ENCODE measurements at places on chromosomes 7 and 10. TPM values are rescaled to one million over a fixed set of nuclear protein-coding genes. Genes with fewer than 3 reads are reported as not detected.

SUN1 gene
- total RNA-seq: 82.2 TPM

HOXA4 gene
- total RNA-seq: not detected

TPK1 gene
- total RNA-seq: 11.5 TPM

ACSL5 gene
- 50.7 TPM for total RNA-seq

MYO1G gene
- 252 TPM for total RNA-seq

ARID5B gene
- 65.1 TPM for total RNA-seq

DNA sequence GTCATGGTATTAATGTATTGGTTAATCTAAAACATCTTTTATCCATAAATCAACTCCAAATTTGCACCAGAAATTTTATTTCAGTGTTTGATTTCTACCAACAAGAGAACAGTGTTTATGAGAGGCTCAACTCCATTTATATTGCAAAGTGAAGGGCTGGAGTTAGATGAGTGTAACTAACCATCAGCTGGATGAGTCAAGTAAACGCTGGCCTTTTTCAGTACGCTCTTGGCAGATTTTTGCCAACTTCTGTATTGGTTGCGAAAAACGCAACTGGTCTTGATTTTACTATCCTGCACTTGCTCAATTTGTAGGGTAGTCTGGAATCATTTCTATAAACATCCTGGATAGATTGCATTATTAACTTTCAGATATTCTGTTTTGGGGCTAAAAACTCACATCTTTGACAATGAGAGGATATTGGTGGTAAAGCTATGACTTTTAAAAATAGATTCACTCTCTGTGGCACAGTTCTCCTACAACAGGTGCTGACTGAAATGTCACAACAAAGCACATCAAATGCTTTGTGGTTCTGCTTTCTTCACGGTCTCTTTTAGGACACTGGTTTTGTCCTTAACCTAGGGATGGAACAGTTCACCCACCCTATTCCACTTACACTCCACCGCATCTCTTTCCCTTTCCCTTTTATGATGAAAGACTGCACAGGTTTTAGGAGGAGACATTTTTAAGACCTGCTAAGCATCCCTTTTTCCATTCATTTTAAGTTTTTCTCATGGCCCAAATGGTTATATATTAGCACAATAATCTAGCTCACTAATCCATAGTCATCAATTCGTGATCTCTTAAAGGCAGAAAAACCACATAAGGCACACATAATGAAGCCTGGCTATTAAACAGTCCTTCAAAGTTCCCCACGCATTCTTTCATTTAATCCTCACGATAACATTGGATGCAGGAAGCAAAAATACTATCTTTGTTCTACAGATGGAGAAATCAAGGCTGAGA lies 12.8 kb downstream of the CACNA2D1 start:
- H3K27me3 ChIP-seq: no peaks in the 10 kb centered on the region
- no peaks in the 10 kb centered on the region for H3K36me3 ChIP-seq
- H3K4me1 ChIP-seq: no peaks in the 10 kb centered on the region
- DNase-seq: no peak
- no peak overlapping the region for H3K27ac ChIP-seq

- peak overlapping the region; percentile 34 for H3K27ac ChIP-seq
- DNase-seq: no peak
- H3K36me3 ChIP-seq: peaks cover 32% of the 10 kb centered on the region
These were observed 11.9 kb downstream of the MYO1G start for GRCh38 chr7:44966731-44967538.

GRCh38 chr7:20026762-20027161 lies 190.4 kb downstream of the MACC1 start:
- no peak for DNase-seq
- no peaks in the 10 kb centered on the region for H3K36me3 ChIP-seq
- H3K27me3 ChIP-seq: peaks cover 3% of the 10 kb centered on the region
- no peaks in the 10 kb centered on the region for H3K4me1 ChIP-seq
- H3K27ac ChIP-seq: no peak overlapping the region

DNA sequence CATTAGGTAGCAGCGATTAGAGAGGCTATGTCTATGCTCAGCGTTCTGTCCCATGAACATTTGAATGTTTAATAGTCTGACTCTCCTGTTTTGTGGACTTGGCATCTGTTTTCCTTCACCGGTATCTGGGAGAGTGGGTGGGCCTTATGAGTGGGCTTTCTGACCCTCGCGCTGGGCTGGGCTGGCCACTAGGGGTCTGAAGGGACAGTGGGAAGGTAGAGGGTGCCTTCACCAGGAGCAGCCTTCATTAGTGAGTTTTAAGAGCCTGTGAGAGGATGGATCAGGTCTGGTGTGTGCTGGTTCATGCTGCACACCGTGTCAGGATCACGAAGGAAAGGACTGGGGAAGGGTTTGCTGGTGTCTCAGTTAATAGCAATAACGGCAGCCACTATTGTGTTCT lies 33.4 kb downstream of the DCLRE1A start:
- H3K36me3 ChIP-seq: no peaks in the 10 kb centered on the region
- peaks cover 8% of the 10 kb centered on the region for H3K27me3 ChIP-seq
- DNase-seq: no peak
- no peaks in the 10 kb centered on the region for H3K4me1 ChIP-seq

- H3K4me1 ChIP-seq: peaks cover 5% of the 10 kb centered on the region
- no peak overlapping the region for H3K27ac ChIP-seq
- H3K36me3 ChIP-seq: no peaks in the 10 kb centered on the region
- H3K4me3 ChIP-seq: no peak overlapping the region
- no peak for DNase-seq
These were observed 757.1 kb downstream of the AUTS2 start for GRCh38 chr7:70355198-70356020.

DNA sequence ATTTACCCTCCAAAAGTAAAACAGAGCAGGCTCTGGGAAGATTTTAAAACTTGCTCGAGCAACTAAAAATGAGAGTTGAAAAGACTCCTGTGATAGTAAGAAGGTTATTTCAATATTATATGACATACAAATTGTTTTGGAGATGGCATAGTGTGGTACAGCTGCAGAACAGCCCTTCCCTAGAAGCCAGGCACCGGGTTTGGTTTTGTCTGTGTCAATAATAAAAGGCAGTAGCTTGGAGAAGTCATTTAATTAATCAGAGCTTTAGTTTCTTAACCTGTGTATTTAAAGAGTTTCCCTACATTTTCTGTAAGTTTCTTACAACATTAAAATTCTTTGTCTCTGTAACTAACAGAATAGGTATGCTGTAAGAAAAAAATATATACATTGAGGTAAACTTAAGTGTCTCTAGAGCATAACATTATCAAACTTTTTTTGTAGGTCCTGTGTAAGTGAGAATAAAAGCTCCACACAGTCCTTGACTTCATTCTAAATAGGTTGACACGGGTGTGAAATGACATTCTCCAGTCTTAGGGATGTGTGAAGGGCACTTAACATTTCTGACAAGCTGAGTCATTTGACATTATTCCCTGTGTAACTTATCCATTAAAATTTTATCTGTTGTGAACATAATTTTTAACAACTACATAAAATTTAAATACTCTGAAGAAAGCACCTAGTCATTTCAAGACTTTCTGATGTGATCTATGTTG lies 425.0 kb upstream of the ETV1 start:
- no peak overlapping the region for H3K27ac ChIP-seq
- H3K27me3 ChIP-seq: no peaks in the 10 kb centered on the region
- no peak overlapping the region for H3K4me3 ChIP-seq
- H3K4me1 ChIP-seq: no peaks in the 10 kb centered on the region
- no peaks in the 10 kb centered on the region for H3K36me3 ChIP-seq

- no peaks in the 10 kb centered on the region for H3K36me3 ChIP-seq
- H3K4me1 ChIP-seq: no peaks in the 10 kb centered on the region
- DNase-seq: no peak
- no peak overlapping the region for H3K4me3 ChIP-seq
- no peaks in the 10 kb centered on the region for H3K27me3 ChIP-seq
- no peak overlapping the region for H3K27ac ChIP-seq
These were observed 213.2 kb downstream of the KCND2 start for GRCh38 chr7:120486164-120486563.

- no peak overlapping the region for H3K27ac ChIP-seq
- DNase-seq: no peak
- H3K27me3 ChIP-seq: peaks cover 3% of the 10 kb centered on the region
- peaks cover 18% of the 10 kb centered on the region for H3K4me1 ChIP-seq
- H3K36me3 ChIP-seq: peaks cover 2% of the 10 kb centered on the region
These were observed 32.0 kb downstream of the EXOC6 start for GRCh38 chr10:92880233-92880861.

GRCh38 chr10:122407375-122408125 lies 33.0 kb downstream of the PLEKHA1 start:
- peaks cover 5% of the 10 kb centered on the region for H3K36me3 ChIP-seq
- no peak for DNase-seq
- peaks cover 14% of the 10 kb centered on the region for H3K4me1 ChIP-seq
- H3K27me3 ChIP-seq: peaks cover 8% of the 10 kb centered on the region

DNA sequence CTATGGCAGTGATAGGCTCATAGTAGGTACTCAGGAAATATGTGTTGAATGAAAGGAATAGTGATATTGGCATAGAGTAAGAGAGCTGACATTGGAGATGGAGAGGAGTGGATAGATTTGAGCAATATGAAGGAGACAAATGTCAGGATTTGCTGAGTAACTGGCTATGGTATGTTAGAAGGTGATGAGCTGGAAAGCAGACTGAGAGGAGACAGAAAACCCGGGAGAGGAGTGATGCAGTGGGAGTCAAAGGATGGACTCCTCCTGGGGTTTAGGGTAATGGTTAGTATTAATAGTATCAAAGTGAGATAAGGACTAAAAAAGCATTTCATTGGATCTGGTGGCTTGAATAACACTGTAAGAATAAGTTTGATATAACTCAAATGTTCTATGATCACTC lies 64.8 kb downstream of the CD36 start:
- H3K4me3 ChIP-seq: no peak overlapping the region
- no peak for DNase-seq
- no peaks in the 10 kb centered on the region for H3K4me1 ChIP-seq
- H3K27ac ChIP-seq: no peak overlapping the region
- H3K36me3 ChIP-seq: no peaks in the 10 kb centered on the region

DNA sequence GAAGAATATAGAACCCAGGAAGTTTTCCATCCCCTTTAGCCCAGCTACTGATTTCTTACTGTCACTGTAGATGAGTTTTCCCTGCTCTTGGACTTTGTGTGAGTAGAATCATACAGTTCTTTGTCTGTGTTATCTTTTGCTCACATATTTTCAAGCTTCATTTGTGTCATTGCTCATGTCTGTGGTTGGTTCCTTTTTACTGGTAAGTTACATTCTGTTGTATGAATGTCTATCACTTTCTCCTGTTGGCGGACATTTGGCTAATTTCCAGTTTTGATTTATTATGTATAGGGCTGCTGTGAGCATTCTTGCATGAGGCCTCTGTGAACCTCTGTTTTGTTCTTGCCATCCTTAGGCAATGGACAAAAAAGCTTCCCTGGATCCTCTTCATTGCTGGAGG lies 5.3 kb downstream of the GLRX3 start:
- H3K36me3 ChIP-seq: peaks cover 39% of the 10 kb centered on the region
- peaks cover 60% of the 10 kb centered on the region for H3K4me1 ChIP-seq
- H3K27me3 ChIP-seq: no peaks in the 10 kb centered on the region
- no peak overlapping the region for H3K27ac ChIP-seq
- H3K4me3 ChIP-seq: no peak overlapping the region

DNA sequence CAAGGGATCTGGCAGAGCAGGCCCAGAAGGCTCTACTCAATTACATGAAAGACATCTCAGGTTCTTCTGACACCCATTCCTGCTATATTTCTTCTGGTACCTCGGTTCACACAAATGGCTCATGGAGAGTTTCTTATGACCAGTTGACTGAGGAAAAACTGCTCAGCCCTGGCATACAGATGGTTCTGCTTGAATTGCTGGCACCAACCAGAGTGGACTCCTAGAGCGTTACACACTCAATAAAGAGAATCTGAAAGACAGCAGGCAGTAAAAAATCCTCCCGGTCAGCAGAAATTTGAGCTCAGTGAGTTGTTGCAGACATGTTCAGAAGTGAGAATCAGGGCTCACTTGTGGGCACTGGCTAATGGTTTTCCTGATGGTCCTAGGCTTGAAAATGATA lies 434.4 kb downstream of the TCERG1L start:
- no peak overlapping the region for H3K27ac ChIP-seq
- H3K27me3 ChIP-seq: no peaks in the 10 kb centered on the region
- H3K36me3 ChIP-seq: no peaks in the 10 kb centered on the region
- no peak overlapping the region for H3K4me3 ChIP-seq
- DNase-seq: no peak

DNA sequence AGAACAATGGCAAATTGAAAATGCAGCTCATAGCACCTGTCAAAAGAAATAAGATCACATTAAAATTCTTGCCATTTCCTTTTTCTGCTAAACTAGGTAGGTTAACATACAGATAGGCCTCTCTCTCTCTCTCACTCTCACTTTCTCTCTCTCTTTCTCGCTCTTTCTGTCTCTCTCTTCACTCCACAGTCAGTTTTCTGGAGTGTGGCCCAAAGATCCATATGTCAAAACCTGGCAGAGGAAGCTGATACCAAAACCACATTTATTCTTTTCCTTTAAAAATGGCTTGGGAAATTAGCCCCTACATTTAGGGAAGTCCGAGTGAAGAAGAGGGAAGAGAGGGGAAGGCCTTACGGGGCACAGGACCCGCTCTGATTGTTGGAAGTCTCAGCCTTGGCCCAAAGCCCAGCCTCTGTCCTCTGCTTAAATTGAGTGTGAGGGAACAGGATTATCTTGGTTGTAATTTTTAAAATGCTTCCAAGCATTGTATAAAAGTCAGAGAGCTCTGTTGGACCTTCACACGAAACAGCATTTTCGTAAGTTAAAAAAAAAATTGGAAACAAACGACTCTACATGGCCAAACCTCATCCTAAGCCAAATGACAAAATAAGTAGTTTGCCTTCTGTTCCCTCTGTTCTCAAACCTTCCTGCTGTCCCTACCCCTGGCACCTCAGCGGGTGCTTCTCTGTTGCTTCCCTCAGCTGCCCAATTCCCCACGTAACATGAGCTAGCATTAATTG lies 83.2 kb downstream of the FRMD4A start:
- H3K27ac ChIP-seq: no peak overlapping the region
- no peaks in the 10 kb centered on the region for H3K4me1 ChIP-seq
- no peak for DNase-seq
- no peaks in the 10 kb centered on the region for H3K36me3 ChIP-seq

GRCh38 chr10:131427281-131427680 lies 115.8 kb upstream of the TCERG1L start:
- H3K4me3 ChIP-seq: no peak overlapping the region
- no peak overlapping the region for H3K27ac ChIP-seq
- no peaks in the 10 kb centered on the region for H3K4me1 ChIP-seq
- no peak for DNase-seq

- no peak overlapping the region for H3K4me3 ChIP-seq
- DNase-seq: no peak
- peaks cover 11% of the 10 kb centered on the region for H3K27me3 ChIP-seq
- H3K36me3 ChIP-seq: no peaks in the 10 kb centered on the region
- no peaks in the 10 kb centered on the region for H3K4me1 ChIP-seq
These were observed 11.9 kb upstream of the ZMIZ1 start for GRCh38 chr10:79056736-79057391.

GRCh38 chr7:79736418-79736817 lies 283.0 kb upstream of the MAGI2 start:
- DNase-seq: no peak
- no peaks in the 10 kb centered on the region for H3K36me3 ChIP-seq
- H3K27me3 ChIP-seq: no peaks in the 10 kb centered on the region
- no peaks in the 10 kb centered on the region for H3K4me1 ChIP-seq

GRCh38 chr7:51009716-51010496 lies 227.2 kb upstream of the GRB10 start:
- no peaks in the 10 kb centered on the region for H3K27me3 ChIP-seq
- H3K4me3 ChIP-seq: no peak overlapping the region
- H3K27ac ChIP-seq: no peak overlapping the region
- H3K4me1 ChIP-seq: no peaks in the 10 kb centered on the region
- no peaks in the 10 kb centered on the region for H3K36me3 ChIP-seq

- H3K27ac ChIP-seq: no peak overlapping the region
- H3K4me3 ChIP-seq: no peak overlapping the region
- H3K36me3 ChIP-seq: no peaks in the 10 kb centered on the region
- no peak for DNase-seq
These were observed 77.5 kb upstream of the CXCL12 start for GRCh38 chr10:44462338-44462914.

GRCh38 chr10:118927321-118927720 lies 102.2 kb upstream of the NANOS1 start:
- no peak overlapping the region for H3K4me3 ChIP-seq
- H3K27me3 ChIP-seq: peaks cover 15% of the 10 kb centered on the region
- H3K4me1 ChIP-seq: no peaks in the 10 kb centered on the region
